SJCRH30 (cell line): ENCODE measurements at places on chromosomes 13 and 19. TPM values are rescaled to one million over a fixed set of nuclear protein-coding genes. Genes with fewer than 3 reads are reported as not detected.
A peak's percentile ranks its signal among the peaks of the same experiment; 100 is the strongest.

- H3K27me3 ChIP-seq = no peaks in the 10 kb centered on the region
- no peaks in the 10 kb centered on the region for H3K4me1 ChIP-seq
- H3K36me3 ChIP-seq = no peaks in the 10 kb centered on the region
- H3K27ac ChIP-seq = no peak overlapping the region
- H3K4me3 ChIP-seq = no peak overlapping the region
These were observed 40.6 kb downstream of the TNFSF11 start for GRCh38 chr13:42614436-42615035.

DNA sequence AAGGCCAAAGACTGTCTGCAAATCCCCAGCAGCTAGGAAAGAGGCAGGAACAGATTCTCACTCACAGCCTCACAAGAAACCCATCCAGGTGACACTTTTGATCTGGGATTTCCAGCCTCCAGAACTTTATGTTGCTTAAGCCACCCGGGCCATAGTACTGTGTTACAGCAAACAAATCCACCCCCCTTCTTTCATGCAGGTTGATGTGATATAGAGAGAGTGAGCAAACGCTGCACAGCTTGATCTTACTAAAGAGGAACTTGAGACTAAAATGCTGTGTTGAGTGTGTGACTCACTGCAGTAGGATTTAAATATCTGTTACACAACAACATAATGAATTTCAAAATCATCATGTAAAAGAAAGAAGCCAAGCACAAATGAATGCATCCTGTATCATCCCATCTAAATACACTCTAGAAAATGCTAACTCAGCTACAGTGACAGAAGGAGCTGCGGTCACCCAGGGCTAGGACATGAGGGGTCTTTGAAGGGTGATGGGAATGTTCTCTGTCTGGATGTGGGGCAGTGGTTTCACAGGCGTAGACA lies 32.2 kb downstream of the RCBTB2 start:
- no peak overlapping the region for H3K27ac ChIP-seq
- no peaks in the 10 kb centered on the region for H3K4me1 ChIP-seq
- H3K36me3 ChIP-seq = no peaks in the 10 kb centered on the region
- H3K4me3 ChIP-seq = no peak overlapping the region
- DNase-seq = no peak
- H3K27me3 ChIP-seq = no peaks in the 10 kb centered on the region

Gene ZNF814
- 11.1 and 14.2 TPM in 2 replicates for total RNA-seq

DNA sequence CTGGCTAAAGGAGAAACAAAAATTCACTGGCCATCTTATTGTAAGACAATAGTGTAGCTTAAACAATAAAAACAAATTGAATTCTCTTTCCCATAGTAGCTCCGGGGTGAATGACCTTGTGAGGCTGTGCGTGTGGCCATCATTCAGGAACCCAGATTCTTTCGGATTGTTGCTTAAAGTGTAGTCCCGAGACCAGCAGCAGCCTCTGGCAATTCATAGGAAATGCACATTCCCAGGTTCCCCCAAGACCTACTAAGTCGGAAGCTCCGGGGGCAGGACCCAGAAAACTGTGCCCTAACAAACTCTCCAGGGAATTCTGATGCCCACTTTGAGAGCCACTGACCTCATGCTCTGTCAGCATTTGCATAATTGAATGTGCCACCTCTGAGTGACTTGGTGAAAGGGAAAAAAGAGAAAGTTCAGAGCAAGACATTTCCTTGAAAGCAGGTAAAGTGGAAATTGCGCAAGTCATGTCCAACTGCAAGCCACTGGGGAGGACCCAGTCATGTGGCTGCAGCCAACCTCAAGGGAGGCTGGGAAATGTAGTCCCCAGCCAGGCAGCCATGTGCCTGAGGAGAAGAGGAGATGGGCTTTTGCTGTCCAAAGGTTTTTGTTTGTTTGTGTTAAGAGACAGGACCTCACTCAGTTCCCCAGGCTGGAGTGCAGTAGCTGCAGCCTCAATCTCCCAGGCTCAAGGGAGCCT lies 50.7 kb upstream of the PNMA8B start:
- DNase-seq = peak; percentile 21
- no peak overlapping the region for H3K4me3 ChIP-seq
- H3K36me3 ChIP-seq = no peaks in the 10 kb centered on the region
- H3K27me3 ChIP-seq = no peaks in the 10 kb centered on the region

Gene NUDT19
- total RNA-seq = 21.0 and 21.7 TPM in 2 replicates

Gene PRTN3
- not detected in 2 replicates for total RNA-seq

GRCh38 chr19:43711751-43712355 lies 4.0 kb upstream of the IRGC start:
- H3K4me1 ChIP-seq = 0 out of 2 replicates have a peak, but pooled peaks cover 3% of the 10 kb centered on the region
- H3K4me3 ChIP-seq = no peak overlapping the region
- no peaks in the 10 kb centered on the region for H3K36me3 ChIP-seq
- no peak overlapping the region for H3K27ac ChIP-seq

DNA sequence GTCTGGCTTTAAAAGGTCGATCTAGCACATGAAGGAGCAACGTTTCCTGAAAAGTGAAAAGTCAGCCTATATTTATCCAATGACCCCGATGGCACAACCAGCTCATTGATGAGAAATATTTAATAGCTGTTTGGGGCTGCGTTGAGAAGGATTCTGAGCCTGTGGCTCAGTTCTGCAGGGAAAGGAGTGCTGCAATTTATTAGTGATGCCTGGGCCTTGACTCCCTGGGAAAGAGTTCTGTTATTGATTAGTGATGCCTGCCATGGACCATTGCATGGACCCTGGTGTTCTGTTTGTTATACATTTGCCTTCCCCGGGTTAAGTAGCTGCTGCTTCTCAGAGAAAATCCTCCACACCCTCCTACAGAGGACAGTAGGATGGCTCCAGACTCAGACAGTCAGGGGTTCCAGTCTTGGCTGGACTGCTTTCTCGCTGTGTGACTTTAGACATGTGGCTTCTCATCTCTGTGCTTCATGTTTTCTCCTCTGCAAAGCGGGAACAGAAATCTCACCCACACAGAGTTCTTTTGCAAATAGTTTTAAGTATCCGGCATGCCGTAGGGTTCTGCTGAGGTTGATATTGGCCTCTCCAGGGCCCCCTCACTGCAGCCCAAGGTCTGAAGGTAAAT lies 17.7 kb upstream of the PTPRS start:
- H3K4me3 ChIP-seq = no peak overlapping the region
- H3K27me3 ChIP-seq = no peaks in the 10 kb centered on the region; the same call in 1 of the 2 replicates
- H3K27ac ChIP-seq = no peak overlapping the region
- H3K36me3 ChIP-seq = no peaks in the 10 kb centered on the region

DNA sequence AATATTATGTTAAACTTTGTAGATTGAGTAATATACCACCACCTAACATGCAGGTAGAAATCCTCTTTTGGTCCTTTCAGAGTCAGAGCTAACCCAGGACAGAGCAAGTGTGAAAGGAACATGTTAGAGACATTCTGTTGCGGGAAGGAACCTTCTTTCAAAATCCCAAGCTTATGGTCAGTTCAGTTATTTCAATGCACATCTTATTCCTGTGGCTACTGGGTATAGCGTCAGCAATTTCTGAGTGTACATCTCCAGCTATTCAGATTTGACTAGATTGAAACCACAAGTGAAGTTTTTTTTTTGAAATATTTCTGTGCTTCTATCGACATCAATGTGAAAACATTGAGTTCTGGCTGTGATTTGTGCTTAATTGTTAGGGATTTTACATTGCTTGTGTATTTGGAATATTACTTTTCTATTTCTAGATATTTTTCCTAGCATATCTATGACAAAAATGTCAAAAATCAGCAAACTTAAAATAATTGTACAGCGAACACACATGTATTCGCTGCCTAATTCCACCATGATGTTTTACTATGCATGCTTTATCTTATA lies 165.3 kb downstream of the LMO7 start:
- DNase-seq = no peak
- peaks cover 62% of the 10 kb centered on the region for H3K36me3 ChIP-seq
- peaks cover 3% of the 10 kb centered on the region; the same call in 1 of the 2 replicates for H3K4me1 ChIP-seq
- H3K27ac ChIP-seq = no peak overlapping the region
- H3K27me3 ChIP-seq = no peaks in the 10 kb centered on the region
- H3K4me3 ChIP-seq = no peak overlapping the region

GRCh38 chr19:31629579-31630363 lies 280.5 kb upstream of the TSHZ3 start:
- H3K27me3 ChIP-seq = no peaks in the 10 kb centered on the region
- no peak overlapping the region for H3K4me3 ChIP-seq
- no peaks in the 10 kb centered on the region for H3K36me3 ChIP-seq
- peaks cover 7% of the 10 kb centered on the region; the same call in 1 of the 2 replicates for H3K4me1 ChIP-seq

Gene UBL3
- 19.4 and 20.9 TPM in 2 replicates for total RNA-seq

DNA sequence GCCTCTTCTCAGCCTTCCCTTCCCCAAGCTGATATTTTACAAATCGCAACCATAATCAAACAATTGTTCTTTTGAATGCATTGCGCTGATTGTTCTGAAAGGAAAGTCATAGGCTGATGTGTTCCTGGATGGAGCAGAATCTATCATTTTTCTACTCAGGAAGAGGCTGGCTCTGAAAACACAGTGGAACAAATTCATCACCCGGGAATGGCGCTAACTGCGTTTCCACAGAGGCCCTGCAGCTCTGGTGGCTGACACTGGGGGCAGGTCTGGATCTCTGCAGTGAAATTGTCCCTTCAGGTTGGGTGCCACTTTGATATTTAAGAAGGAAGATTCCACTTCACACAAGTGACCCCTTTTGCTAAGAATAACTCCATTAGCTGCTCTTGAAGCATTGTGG lies 1060.8 kb downstream of the UQCRFS1 start:
- DNase-seq = no peak
- H3K4me1 ChIP-seq = no peaks in the 10 kb centered on the region
- peaks cover 3% of the 10 kb centered on the region; the same call in 1 of the 2 replicates for H3K27me3 ChIP-seq
- H3K4me3 ChIP-seq = no peak overlapping the region

Gene ZNF681
- 7.4 and 9.2 TPM in 2 replicates for total RNA-seq

DNA sequence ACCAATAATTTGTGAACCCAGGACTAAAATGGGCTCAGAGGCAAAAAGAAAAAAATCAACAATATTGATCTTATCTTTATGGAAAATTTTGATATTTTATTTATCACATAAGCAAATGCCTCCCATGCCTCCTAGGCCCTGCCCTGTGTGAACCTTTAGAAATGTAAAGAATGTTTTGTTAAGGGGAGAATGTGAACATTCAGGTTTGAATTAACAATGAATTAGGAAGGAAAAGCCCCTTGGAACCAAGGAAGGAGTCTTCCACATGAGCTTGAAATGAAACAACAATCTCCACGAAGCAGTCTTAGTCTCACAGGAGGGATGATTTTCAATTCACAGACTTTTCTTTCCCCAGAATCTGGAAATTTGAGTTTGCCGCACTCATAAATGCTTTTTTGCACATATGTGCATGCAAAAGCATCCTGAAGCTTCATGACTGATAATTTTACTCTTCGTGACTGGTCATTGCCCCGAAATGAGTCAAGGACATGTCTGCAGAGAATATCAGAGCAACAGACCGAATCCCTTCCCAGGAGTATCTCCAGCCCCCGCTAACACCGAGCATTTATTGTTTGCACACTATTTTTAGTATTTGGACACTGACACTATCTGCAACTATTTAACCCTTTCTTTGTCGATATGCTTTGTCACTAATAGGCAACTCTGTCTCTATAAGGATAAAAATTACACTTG lies 135.2 kb downstream of the DCT start:
- DNase-seq = no peak
- H3K4me1 ChIP-seq = peaks cover 10% of the 10 kb centered on the region; the same call in 1 of the 2 replicates
- H3K27ac ChIP-seq = no peak overlapping the region
- H3K4me3 ChIP-seq = no peak overlapping the region
- no peaks in the 10 kb centered on the region for H3K36me3 ChIP-seq

Gene DKKL1
- 0.13 and 0.24 TPM in 2 replicates for total RNA-seq

Gene SELENOV
- total RNA-seq = 0.15 and 0.32 TPM in 2 replicates

Gene CEBPA
- 5.8 and 5.9 TPM in 2 replicates for total RNA-seq

Gene FUT2
- total RNA-seq = 0.08 and 0.30 TPM in 2 replicates

DNA sequence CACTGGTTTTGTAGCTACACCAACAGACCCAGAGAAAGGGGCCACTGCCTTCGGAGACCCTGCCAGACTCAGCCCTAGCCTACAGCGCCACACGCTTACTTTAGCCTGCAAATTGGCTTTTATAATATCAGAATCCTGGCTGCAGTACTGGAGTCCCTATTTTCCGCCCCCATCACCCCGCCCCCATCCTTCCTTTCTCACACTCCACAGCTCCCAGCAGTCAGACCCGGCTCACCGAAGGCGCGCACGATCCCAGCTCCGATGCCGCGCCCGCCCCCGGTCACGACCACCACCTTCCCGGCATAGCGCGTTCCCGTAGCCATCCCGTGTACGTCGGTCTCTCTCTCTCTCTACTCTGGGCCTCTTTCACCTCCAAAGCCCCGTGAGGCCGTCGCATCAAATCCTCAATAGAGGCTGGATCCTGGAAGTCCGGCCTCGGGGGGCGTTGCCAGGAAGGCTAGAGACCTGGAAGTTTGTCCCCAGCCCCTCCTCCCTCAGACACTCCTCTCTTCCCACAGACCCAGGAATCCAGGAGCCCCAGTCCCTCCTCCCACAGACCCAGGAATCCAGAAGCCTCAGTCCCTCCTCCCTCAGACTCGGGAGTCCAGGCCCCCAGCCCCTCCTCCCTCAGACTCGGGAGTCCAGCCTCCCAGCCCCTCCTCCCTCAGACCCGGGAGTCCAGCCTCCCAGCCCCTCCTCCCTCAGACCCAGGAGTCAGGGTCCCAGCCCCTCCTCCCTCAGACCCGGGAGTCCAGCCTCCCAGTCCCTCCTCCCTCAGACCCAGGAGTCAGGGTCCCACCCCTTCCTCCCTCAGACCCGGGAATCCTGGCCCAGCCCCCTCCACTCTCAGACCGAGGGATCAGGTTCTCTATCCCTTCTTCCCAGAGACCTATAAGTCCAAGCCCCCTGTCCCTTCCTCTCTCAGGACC lies at the start of gene HSD17B14:
Gene HSD17B14, minus strand, starts transcription at position 403 of the 929 bp plus-strand sequence. Its CDS starts 80 bp downstream, at position 323.
- no peaks in the 10 kb centered on the region for H3K27me3 ChIP-seq
- no peak within 1 kb of the TSS for H3K4me3 ChIP-seq
- DNase-seq = no peak
- no peaks in the 10 kb centered on the region for H3K4me1 ChIP-seq
- no peaks in the 10 kb centered on the region for H3K36me3 ChIP-seq

Gene SYNGR4
- total RNA-seq = not detected in 2 replicates

Gene IL4I1
- total RNA-seq = not detected in 2 replicates

GRCh38 chr19:55341171-55341588 lies 1.5 kb downstream of the KMT5C start:
- peak overlapping the region; percentile 73 for H3K4me3 ChIP-seq
- DNase-seq = peak; percentile 86

GRCh38 chr19:44694184-44694579 lies 4.8 kb upstream of the CEACAM16 start:
- DNase-seq = no peak
- H3K4me1 ChIP-seq = peaks cover 11% of the 10 kb centered on the region; the same call in 1 of the 2 replicates
- H3K4me3 ChIP-seq = no peak overlapping the region
- H3K27ac ChIP-seq = no peak overlapping the region
- H3K36me3 ChIP-seq = no peaks in the 10 kb centered on the region

- no peaks in the 10 kb centered on the region for H3K36me3 ChIP-seq
- no peak overlapping the region for H3K27ac ChIP-seq
- no peak for DNase-seq
- H3K4me1 ChIP-seq = peaks cover 4% of the 10 kb centered on the region; the same call in 1 of the 2 replicates
- H3K27me3 ChIP-seq = peaks cover 13% of the 10 kb centered on the region
These were observed 29.6 kb upstream of the CEACAM21 start for GRCh38 chr19:41546386-41546789.

GRCh38 chr13:32086366-32086765 lies 54.8 kb downstream of the FRY start:
- no peaks in the 10 kb centered on the region for H3K27me3 ChIP-seq
- 0 out of 2 replicates have a peak, but pooled peaks cover 3% of the 10 kb centered on the region for H3K4me1 ChIP-seq
- no peak overlapping the region for H3K27ac ChIP-seq
- H3K36me3 ChIP-seq = no peaks in the 10 kb centered on the region
- DNase-seq = no peak
